Naive B cell (primary cell): ENCODE measurements at places on chromosomes 1 and 21.

GRCh38 chr1:69498711-69499110 is 69.0 kb upstream of the LRRC7 start:
- DNase-seq: no peak

DNA sequence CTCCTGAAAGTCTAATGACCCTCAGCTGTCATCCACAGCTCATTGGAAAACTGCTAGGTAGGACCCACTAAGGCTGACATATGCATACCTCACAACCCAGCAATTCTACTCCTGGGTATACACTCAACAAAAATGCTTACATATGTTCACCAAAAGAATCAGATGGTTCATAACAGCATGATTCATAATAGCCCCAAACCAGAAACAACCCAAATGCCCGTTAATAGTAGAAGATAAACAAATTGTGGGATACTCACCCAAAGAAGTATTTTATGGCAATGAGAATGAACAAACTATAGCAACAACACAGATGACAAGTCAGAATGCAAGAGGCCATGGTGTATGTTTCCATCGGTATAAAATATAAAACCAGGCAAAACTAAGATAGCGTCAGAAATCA is 124.6 kb downstream of the HLCS start:
- no peak for DNase-seq

GRCh38 chr1:7479571-7479970 is 291.5 kb upstream of the VAMP3 start:
- no peak for DNase-seq

DNA sequence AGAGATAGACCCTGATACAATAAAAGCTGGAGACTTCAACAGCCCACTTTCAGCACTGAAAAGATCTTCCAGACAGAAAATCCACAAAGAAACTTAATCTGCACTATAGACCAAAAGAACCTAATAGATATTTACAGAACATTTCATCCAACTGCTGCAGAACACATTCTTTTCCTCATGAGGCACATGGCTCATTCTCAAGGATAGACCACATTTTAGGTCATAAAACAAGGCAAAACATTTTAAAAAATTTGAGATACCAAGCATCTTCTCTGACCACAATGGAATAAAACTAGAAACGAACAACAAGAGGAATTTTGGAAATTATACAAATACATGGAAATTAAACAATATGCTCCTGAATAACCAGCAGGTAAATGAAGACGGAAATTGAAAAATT is 15.0 kb upstream of the IL20 start:
- no peak for DNase-seq

- DNase-seq: no peak
Observed at GRCh38 chr1:208201229-208201628, 43.0 kb downstream of the PLXNA2 start.

- DNase-seq: no peak
Observed at GRCh38 chr1:145918992-145919939, 749 bp upstream of the PEX11B start.

DNA sequence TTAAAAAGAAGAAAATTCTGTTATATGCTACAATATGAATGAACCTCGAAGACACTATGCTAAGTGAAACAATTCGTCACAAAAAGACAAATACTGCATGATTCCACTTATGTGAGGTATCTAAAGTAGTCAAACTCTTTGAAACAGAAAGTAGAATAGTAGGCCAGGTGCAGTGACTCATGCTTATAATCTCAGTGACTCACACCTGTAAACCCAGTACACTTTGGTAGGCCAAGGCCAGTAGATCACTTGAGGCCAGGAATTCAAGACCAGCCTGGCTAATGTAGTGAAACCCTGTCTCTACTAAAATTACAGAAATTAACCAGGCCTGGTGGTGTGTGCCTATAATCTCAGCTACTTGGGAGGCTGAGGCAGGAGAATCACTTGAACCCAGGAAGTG is 25.7 kb downstream of the EPHA10 start:
- DNase-seq: no peak

- DNase-seq: no peak
Observed at GRCh38 chr21:38980416-38981313, 174.9 kb downstream of the ETS2 start.

GRCh38 chr1:226332947-226333346 is 24.0 kb upstream of the LIN9 start:
- DNase-seq: no peak

GRCh38 chr1:107622966-107623365 is 342.0 kb downstream of the VAV3 start:
- DNase-seq: no peak

- DNase-seq: no peak
Observed at GRCh38 chr1:85224734-85225623, 24.2 kb upstream of the SYDE2 start.

- DNase-seq: no peak
Observed at GRCh38 chr1:222897527-222898190, 82.8 kb downstream of the DISP1 start.

DNA sequence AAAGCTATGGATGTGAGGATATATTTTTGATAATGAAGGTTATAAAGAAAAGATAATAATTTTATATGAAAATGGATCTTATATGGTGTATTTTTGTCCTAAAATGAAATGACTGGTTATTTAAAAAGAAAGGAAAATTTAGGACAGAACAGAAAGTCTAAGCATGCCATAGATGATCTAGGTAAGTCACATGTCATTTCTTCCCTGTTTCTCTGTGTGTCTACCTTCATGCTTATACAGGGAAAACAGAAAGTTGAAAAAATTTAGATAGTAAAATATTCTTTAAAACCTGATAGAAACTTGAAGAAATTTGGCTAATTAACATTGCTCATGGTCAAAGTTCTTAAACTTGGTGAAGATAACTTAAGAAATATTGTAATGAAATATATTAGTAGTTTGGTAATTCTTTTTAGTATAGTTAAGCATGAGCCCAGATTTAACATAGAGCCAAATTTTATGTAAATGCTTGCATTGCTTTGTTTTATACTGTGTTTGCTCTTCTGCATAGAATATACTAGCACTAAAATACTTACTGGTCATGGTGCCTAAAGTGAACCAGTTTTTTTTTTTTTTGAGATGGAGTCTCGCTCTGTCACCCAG is 12.4 kb upstream of the GBP4 start:
- DNase-seq: no peak

GRCh38 chr1:172108161-172108893 is 267.0 kb downstream of the DNM3 start:
- DNase-seq: no peak

DNA sequence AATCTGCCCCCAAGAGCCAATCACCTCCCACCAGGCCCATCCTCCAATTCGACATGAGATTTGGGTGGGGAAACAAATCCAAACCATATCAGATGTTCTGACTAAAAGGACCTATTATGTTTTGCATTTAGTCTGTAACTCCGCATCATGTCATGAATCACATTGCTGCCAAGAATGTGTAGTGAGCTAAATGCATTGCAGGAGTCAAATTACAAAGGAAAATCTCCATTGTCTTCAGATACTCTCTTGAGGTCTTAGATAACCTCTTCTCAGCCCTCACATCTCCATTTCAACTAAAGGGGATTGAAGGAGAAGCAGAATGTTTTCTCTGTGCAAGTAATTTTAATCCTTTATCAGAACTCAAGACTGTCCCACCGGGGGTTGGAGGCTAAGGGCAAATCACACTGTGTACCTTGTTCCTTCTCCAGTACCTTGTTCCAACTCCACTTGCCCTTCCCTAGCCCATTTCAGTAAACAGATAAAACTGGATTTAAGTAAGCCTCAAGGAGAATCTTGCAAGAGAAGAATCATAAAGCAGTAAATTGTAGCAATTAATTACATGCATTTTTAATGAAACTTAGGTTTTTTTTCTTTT is 34.1 kb downstream of the EXTL2 start:
- no peak for DNase-seq

- no peak for DNase-seq
Observed at GRCh38 chr1:164504749-164505148, 54.2 kb upstream of the PBX1 start.

- DNase-seq: peak; percentile 3
Observed at GRCh38 chr1:198788561-198789064, 149.8 kb downstream of the PTPRC start.

GRCh38 chr1:26602378-26602959 is 72.9 kb downstream of the RPS6KA1 start:
- DNase-seq: peak; percentile 66

DNA sequence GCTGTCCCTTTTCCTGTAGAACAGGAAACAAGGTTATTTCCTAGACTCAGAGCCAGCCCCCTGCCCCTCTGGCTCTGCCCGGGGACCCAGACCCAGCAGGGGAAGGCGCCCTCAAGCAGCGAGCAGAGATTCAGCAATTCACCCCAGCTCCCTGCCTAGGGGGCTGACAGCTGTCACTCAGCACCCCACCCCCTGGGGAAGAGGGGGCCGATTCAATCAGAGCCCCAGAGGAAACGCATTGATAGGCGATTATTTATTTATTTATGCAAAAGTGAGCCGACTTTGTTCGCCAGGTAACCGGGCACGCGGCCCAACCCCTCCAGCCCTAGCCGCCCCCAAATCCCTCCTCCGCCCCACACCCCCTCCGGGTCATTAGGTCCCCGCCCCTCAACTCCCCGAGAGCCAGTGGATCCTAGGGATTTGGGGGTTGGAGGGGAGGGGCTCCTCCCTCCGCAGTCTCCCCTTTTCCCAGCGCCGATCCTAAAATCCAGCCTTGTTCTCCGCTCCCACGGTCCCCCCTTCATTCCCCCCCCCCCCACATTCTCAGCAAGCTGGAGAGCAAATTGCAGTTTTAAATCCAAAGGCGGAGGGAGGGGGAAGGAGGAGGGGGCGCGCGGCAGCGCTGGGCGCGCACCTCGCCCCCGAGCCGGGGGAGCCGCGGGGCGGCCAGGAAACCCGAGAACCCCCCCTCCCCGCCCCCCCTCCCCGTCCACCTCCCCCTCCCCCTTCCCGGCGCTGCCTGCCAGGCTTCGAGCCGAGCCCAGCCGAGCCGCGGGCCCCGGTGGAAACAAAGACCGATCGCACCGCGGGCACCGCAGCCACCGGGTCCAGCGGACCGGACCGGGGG is 1.3 kb downstream of the AHDC1 start:
- peak; percentile 28 for DNase-seq

DNA sequence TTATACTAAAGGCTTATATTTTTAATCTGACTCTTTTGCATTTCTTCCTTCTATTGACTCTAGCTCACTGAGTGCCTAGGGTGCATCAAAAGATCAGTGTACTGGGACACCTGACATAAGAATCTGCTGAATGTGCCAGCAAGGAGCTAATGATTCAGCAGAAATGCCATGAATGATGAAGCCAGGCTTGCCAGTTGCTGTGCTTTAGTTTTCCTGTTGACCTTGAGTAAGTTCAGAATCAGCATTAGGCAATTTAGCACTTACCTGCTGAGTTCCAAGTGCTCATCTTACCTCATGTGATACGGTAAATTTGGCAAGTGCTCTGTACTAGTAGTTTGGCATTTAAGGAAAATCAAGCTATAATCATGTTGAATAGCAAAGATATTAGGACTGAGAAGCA is 523.2 kb upstream of the B3GALT2 start:
- no peak for DNase-seq

DNA sequence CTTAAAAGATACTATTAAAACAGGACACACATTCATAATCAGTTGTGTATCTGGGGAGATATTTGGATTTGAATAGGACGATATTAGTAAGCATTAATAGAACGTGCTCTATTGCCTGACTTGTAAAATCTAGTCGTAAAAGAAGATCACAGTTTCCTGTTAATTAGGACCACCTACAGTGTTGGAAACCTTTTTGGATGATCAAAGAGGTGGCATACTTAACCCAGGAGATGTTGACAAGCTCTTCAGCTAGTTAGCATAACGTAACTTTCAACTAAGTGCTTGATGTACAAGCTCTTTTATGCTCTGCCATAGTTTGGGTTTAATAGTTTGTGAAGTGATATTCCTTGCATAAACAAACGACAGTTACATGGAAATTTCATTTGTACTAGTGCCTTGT is 293.3 kb upstream of the NR5A2 start:
- DNase-seq: no peak

GRCh38 chr1:210061992-210062391 is 124.0 kb downstream of the SYT14 start:
- DNase-seq: no peak

DNA sequence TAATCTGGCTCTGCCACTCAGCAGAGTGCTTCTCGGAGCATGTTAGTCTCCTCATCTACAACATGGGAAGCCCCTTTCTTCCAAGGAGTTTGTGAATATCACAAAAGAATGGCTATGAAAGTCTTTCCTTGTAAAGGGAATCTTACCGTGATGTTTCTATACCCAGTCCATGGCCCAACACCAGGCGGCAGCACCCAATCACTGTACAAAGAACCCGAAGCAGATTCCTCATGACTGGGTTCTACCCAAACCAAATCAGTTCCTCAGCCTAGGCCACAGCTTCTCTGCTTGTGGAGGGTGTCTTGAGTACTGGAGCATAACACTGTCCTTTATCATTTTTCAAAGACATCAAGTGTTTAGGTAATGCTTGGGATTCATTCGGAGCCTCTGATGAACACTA is 16.6 kb upstream of the SLFNL1 start:
- DNase-seq: no peak

DNA sequence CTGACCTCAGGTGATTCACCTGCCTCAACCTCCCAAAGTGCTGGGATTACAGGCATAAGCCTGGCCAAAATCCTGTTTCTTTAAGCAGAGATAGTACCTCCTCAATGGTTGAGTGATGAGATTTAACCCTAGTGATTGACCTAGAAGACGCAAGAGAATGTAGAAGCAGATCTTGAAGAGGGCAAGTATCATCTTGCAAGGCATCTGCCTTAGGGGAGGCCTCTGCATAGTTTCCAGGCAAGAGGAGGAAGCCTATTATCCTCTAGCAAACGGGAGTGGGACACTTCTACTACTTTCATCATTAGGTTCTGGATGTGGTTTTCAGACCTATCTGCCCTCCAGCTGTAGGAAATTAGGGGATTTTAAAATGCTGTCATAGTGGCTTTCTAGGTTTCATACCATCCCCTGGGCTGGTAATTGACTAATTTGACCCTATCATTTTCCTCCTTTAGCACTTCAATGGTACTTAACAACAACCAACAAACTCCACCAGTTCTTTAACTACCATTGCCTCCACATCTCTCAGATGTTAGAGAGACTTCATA is 10.0 kb upstream of the TRIM62 start:
- DNase-seq: no peak

GRCh38 chr1:200231787-200232231 is 178.0 kb downstream of the ZNF281 start:
- DNase-seq: no peak

DNA sequence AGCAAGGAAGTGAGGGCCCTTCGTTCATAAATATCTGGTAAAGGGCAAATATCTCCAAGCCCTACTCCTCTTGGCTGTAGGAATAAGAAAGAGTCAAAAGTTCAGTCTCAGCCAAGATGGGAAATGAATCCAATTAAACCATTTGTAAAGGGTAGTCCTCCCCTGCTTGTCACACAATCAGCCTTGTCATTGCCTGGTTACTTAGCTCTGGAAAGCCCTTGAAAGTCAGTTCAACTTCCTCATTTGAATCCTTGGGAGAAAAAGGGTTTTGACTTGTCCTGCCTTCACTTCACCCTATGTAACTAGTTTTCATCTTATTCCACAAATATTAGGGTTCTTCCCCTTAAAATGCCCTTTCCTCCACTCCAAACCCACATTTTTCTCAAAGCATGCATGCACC is 100.0 kb downstream of the ELAVL4 start:
- no peak for DNase-seq

GRCh38 chr1:98669355-98670296 is 8.1 kb downstream of the SNX7 start:
- DNase-seq: no peak
